ENCODE measurements at places on chromosomes 1 and 21.

DNA sequence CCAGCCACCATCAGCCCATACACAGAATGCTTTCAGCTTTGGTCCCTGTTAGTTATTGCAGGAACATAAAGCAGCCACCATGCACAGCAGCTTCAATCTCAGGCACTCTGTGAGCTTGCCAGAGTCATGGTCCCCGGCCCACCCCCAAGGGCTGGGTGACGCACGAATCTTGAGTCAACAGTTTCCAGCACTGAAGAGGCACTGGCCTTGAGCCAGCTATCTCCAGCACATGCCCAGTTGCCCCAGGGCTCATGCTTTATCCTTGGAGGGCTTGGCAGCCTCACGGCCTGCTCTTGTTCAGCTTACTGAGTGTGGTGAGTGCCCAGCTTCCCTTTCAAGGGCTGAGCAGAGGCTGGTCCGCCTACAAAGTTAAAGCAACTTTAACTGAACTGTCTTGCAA, 200.7 kb upstream of the RAB4A start:
- DNase-seq = no peak

GRCh38 chr21:38486221-38486620, 12.1 kb downstream of the ERG start:
- DNase-seq = no peak

DNA sequence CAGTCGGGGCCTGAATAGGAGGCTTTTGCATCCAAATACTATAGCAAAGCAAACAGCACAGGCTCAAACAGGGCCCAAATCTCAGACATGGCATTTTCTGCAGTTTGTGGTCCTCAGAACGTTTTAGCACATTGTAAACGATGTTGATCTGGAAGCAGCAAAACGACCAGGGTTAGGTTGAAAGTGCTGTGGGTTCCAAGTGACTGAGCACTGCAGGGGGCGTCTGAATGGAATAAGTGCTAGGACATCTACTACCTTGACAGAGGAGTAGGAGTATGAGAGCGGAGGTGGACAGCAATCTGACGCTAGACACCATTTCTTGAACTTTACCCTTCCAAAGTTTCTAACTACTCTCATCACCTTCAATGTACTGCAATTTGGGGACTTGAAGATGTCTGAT, 214.9 kb downstream of the BARHL2 start:
- no peak for DNase-seq

DNA sequence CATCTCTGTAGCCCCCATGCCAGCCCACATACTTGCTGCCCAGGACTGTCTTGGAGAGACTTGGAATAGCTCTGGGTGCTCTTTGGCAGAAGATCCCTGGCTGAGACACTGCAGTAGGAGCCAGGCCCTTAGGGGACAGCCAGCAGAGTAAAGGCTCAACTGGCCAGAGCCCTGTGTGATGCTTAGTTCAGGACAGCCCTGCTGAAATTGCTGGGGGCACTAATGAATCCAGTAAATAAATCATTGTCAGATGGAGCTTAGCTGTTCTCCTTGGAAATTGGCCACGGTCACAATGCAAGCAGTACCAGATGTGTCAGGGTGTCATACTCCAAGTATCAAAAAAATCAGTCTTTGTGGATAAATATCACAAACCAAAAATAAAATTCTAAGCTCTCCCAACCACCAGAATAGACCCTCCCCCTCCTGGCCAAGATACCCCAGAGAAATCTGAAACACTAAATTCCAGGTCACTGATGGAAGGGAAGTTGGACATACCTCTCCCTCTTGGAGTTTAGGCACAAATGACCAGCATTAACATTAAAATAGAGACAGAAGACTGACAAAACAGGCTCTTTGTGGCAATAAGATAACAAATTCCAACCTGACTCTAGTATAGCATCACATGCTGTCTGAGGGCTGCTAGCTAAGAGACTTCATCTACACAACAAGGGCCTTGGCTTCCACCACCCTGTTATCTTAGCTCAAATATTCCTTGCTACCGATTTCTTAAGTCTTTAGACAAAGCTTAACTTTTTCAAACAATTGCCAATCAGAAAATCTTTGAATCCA, 83.2 kb upstream of the DNAH14 start:
- no peak for DNase-seq

DNA sequence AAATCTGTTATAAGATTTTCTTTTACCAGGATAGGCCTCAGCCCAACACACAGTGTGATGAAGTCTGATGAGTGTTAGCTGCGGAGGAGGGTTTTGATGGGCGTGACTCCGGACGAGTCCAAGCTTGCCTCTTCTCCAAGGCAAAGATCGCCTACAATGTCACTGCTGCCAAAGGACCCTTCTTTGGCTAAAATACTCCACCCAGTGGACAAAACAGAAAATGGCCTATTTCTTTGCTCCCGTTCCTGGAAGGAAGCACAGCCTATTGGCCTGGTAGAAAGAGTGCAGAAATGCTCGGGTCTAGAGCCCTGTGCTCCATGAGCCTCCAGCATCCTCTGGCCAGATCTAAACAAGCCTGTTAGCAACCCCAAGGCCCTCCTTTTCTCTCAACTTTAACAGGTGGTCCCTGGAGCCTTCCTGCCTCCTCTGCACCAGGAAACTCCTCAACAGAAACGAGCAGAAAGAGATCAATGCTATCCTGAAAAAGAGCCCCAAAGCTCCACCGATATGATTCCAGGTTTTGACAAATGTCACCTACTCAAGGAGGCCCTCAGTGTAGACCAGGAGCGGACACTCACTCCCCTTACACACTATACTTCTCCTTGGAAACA, 3.4 kb upstream of the CASQ2 start:
- peak; percentile 47 for DNase-seq

Measured in T1000 (cell line).